ENCODE measurements at places on chromosomes 13 and 19.
A peak's percentile ranks its signal among the peaks of the same experiment; 100 is the strongest.

DNA sequence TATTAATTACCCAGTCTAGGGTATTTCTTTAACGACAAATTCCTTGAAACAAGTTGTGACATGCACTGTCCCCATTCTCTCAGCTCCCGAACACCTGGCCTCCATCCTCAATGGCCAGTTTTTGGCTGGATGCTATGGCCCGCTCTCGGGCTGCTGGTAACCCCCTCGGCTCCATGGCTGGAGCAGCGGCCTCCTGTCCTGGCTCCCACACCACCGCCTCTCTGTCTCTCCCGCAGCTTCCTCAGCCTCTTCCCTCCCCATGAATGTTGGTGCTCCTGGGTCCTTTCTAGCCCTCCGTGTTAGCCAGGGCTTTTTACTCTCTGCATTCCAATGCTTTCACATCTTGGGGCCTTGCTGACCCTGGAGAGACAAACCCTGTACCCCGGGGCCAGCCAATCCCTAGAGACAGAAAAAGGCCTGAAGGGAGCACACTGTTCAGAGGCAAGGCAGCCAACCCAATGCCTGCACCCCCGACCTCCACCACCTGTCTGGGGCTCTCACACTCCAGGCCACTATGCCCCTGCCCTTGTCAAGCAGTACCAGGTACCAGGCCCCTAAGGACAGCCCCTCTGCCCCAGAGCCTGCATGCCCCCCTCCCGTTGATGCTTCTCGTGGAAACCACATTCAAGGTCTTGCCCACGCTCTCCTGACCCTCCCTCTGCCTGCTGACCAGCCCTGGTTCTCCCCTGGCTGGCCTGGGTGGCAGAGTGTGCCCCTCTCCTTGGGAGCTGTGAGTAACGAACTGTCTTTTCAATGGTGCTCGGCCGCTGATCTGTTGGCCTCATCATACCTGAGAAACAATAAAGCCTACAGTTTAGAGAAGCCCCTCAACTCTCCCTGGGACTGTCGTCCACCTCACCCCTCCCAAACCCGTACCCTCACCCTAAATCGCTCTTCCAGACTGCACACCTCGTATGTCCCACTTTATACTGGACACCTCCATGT is 86.9 kb upstream of the GPR183 start:
- peak; percentile 46 for DNase-seq

DNA sequence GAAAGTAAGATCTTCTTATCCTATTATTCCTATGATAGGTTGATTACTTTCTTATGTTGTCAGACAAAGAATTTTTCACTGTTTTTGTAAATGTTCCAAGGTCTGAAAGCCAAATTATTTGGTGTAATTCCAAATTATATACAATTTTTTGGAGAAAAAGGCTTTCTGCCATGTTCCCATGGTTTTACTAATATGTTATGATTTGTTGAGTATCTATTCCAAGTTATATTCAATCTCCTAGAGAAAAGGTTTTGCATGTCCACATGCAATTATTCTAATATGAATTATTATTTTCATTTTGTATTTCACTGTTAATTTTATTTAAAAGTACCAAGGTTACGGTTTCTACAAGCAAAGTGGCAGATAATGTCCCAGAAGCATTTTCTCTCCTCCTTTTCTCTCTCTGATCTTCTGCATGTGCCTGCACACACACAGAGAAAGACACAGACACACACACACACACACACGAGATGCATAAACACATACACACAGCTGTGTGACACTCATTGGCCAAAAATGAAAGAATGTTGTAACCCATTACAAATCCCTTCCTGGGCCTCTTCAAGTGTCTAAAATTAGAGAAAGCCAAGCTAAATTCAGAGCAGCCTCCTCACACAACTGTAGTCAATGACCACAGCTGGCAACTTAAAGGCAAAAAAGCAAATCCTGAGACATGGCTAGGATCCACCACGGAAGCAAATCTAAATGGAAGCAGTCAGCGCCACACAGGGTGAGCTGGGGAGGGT is 621.0 kb downstream of the EFNB2 start:
- DNase-seq: no peak

GRCh38 chr13:42027286-42027685 is 21.2 kb upstream of the DGKH start:
- no peak for DNase-seq

DNA sequence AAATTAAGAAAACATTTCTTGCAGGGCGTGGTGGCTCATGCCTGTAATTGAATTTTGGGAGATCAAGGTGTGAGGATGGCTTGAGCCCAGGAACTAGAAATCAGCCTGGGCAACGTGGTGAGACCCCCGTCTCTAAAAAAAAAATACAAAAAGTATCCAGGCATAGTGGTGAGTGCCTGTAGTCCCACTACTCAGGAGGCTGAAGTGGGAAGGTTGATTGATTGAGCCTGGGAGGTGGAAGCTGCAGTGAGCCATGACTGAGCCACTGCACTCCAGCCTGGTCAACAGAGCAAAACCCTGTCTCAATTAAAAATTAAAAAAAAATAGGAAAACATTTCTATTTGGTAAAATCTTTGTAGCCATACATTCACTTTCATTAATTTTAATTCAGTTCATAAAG is 526.5 kb downstream of the PCDH9 start:
- no peak for DNase-seq

- no peak for DNase-seq
These were observed 12.6 kb upstream of the METTL21C start for GRCh38 chr13:102707467-102707866.

DNA sequence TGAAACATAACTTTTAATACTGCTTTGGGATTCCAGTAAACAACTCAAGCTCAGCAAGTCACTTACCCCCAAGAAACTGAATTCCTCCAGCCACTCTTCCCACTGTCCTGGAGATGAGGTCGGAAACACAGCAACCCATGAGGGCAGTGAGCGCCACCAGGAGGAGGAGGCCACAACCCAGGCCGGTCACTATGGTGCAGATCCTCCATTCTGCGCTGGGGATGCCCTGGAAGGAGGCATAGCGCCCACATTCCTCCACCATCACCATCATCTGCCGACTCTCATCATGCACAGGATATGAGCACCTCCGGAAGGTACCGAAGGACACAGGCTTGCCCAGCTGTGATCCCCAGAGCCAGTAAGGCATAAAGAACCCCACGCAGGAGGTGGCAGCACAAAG is 2.2 kb downstream of the LHFPL6 start:
- no peak for DNase-seq

DNA sequence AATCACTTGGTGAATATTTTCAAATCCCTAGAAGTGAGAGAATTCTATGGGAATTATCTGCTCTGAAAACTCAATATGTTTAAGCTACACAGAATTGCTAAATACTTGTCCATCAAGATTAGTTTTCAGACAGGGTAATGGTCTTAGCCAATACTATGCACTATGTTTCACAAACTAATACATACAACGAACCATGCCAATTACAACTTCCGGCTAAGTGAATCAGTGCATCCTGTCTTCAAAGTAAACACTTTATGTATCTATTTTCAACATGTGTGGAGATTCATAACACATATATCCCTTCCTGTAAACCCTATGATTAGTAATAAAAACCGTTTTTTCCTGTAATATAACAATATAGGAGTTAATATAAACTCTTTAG is 181.5 kb downstream of the POSTN start:
- DNase-seq: no peak

- DNase-seq: no peak
These were observed 107.2 kb downstream of the KCNRG start for GRCh38 chr13:50122455-50122854.
